ENCODE measurements at places on chromosomes 6 and 20.

- DNase-seq = no peak
These were observed 14.6 kb upstream of the MRPS18A start for GRCh38 chr6:43702171-43702533.

DNA sequence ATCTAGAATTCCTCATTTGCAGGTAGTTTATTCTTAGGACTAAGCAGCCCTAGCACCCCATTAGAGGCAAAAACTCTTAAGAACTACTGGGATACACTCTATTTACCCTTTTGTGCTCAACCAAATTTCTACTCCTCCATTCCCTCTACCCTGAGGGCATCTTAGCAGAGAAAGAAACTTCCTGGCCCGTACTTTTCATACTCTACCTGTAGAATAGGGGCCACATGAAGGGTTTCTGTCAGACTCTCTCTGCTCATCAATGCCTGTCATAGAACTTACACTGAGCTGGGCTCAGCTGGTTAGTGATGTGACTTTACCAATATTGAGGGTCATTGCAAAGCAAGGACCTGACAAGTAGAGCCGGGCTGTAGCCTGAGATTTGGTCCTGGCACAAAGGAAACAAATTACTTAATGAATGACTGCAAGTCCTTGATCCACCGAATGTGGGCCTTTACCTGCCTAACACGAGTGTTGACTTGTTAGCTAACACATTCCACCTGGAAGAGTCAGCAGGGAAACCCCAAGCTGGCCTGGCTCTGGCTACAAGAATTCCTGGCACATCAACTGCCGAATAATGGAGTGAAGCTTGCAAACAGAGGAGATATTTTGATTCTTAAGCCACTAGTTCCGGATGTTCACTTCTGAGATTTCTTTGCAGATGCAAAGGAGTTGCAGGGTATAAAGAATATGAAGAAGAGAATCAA lies 280.5 kb upstream of the JAG1 start:
- no peak for DNase-seq

- DNase-seq = no peak
These were observed 2.2 kb upstream of the CNR1 start for GRCh38 chr6:88168362-88168761.

DNA sequence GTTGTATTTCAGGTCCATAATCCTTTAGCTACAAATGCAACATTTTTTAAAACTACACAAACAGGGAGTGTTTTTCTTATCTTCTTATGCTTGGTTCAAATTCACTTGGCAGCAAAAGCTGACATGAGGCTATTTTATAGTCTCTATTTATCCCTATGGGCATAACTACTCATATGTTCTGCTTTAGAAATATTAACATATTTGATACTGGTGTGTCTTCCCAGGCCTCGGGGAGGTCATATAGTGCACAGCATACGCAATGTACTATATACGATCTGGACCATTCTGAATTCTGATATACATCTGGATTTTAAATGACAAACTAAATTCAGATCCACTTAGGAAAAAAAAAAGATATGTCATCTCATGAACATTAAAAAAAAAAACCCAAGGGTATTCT lies 69.2 kb downstream of the TFAP2C start:
- DNase-seq = no peak

- DNase-seq = no peak
These were observed 412 bp upstream of the TUBB1 start for GRCh38 chr20:59018817-59019216.

DNA sequence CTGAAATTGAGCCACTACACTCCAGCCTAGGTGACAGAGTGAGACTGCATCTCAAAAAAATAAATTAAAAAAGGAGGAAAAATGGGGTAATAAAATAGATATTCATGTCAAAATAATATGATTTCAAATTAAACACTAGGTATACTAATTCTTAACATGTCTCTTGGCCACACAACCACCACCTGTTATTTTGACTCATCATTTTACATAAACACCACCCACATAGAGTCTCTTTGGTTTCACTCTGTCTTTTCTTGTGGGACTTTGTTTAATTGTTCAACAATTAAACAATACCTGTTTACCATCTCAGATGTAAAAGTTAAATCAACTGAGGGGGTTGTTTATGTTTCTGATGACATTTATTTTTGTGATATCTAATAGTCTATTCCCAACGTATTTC lies 476.8 kb upstream of the ADGRB3 start:
- DNase-seq = no peak

DNA sequence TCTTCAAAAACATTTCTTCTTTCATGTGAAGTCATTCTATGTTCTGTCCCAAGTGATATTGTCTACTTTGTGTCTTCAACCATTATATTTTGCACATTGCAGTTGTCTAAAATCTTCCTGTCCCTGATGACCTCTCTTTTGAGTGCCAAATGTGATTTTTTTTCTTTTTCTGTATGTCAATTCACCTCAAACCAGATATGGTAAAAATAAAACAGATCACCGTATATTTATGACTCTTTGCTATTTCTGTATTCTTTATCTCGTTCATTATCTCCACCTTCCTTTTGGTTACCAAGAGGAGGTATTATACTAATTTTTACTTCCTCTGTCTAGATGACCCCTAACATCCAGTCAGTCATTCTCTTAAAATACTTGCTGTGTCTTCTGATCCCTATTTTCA lies 165.2 kb downstream of the GRIK2 start:
- DNase-seq = no peak

GRCh38 chr6:19905584-19905983 lies 68.4 kb downstream of the ID4 start:
- DNase-seq = no peak

GRCh38 chr6:11430036-11430435 lies 107.5 kb upstream of the TMEM170B start:
- DNase-seq = no peak

GRCh38 chr20:63360850-63361518 lies at the start of gene CHRNA4:
Gene CHRNA4, minus strand, starts transcription at chr20:63361349. Its CDS starts 184 bp downstream, at chr20:63361165.
- DNase-seq = no peak

- DNase-seq = no peak
These were observed 59.6 kb downstream of the RAB44 start for GRCh38 chr6:36757206-36757605.

DNA sequence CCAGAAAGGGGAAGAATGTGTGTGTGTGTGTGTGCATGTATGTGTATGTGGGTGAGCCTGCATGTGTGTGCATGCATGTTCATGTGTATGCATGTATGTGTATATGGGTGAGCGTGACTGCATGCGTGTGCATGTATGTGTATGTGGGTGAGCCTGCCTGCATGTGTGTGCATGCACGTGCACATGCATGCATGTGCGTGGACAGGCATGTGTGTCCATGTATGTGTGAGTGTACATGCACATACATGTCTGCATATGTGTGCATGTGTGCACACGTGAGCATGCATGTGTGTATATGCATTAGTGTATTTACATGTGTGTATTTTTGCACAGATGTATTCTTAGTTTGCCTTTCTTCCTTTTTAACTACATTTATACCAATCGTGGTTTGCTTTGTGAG lies 601.5 kb downstream of the QKI start:
- no peak for DNase-seq

DNA sequence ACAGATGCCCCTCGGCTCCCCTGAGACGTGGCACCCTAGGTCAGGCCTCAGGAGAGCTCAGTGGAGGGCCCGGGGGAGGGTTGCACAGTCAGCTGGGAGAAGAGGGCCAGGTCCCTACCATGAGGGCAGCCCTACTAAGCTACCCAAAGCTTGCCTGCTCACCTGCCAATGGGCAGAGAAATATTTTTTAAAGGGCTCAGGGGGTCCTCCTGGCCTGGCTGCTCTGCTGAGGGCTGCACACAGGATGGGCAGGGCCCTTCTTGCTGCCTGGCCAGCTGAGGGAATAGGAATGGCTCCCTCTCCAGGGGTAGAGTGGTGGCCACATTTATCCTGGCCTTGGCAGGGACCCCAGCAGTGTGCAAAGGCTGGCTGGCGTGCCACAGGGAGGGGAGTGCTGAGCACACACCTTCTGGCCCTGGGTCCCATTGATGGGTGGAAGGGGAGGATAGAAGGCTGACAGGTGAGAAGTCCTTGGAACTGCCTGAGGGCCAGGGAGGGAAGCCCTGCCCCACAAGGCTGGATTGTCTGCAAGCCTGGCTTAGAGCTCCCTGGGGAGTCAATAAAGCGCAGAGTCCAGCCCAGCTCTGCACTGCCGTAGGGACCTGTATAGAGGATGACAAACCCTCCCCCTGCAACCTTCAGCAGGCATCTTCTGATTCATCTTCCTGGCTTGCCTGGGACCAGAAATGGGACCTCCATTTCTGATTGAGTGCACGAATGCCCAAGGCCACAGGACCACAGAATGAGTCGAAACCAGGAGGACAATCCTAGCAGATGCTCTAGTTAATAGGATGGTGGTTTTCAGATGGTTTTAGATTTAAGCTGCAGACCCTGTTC lies 62.1 kb downstream of the NOL4L start:
- no peak for DNase-seq

DNA sequence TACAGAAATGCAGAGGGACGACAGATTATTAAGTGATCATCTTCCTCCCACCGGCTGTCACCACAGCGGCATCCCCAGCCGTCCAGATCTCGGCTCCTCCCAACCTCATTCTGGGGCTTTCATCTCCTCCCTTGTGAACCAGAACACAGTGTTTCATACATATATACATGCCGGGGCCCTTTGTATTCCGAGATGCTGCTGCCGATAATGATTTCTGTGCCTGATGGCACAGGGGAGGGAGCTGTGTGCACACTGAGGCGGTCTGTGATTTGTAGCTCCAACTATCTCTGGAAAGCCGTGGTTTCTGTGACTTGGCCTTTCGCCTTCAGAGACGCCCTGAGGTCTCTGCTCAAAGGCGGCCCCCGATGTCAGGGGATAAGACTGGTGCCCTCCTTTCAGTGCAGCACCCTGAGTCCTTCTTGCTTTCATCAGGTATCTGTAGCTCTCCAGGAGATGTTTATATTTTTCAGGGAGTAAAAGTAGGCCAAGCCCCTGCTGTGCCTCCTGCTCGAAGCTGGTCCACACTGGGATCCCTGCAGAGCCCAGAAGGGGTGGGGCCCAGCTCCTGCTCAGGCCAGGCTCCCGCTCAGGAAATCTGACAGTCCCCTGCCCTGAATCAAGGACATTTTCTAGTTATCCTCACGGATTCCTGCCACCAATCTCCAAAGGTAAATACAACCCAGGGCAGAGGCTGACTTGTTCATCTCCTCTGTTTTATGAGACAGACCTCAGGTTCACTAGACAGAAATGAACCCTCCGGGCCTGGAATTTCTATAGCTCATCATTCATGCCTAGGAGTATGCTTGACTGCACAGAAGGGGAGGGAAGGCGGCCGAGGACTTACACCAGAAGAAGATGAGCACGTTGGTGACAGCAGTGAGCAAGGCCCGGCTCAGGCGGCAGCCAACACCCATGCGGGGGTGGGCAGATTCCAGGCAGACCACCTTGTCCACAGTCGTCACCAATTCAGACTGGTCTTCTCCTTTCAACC lies 11.2 kb downstream of the LEMD2 start:
- no peak for DNase-seq

DNA sequence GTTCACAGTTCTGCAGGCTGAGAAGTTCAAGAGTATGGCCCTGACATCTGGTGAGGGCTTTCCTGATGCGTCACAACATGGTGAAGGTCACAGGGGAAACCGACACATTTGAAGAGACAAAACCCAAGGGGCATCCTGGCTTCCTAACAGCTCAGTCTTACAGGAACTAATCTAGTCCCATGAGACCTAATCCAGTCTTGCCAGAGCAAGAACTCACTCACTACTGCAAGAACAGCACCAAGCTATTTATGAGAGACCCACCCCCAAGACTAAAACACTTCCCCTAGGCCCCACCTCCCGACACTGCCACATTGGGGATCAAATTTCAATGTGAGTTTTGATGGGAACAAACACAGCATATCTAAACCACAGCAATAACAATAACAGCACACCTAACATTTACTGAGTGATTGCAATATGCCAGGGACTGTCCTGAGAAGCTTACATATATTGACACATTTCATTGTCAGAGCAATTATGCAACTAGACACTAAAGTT lies 46.6 kb downstream of the TPBG start:
- no peak for DNase-seq

- peak; percentile 71 for DNase-seq
These were observed 39.7 kb downstream of the TMEM181 start for GRCh38 chr6:158599635-158600034.

Data from NCI-H1694 treated with DMSO at 0.1 percent for 48 hours (cell line).